Tibial artery (tissue), 4 donors: ENCODE measurements at places on chromosomes 3 and 15.
A peak's percentile ranks its signal among the peaks of the same experiment; 100 is the strongest.

DNA sequence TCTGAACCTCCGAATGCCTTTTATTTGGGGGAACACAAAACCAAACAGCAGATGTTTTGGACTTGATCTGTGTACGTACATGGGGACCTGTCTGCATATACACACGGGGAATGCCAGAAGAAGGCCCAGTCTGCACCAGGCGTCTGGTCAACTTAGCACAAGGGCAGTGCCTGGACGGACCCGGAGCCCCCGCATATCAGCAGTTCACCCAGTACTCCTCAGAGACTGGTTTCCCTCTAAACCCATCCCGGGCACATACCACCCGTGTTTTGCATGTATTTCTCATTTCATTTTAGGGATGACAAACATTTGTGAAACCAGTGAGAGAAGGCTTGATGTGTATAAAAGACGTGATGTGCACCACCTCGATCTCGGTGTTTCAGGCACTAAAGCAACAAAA lies 49.7 kb downstream of the KLHL25 start:
- no peak for DNase-seq

GRCh38 chr15:78533331-78533730 lies 6.9 kb upstream of the PSMA4 start:
- DNase-seq = no peak

DNA sequence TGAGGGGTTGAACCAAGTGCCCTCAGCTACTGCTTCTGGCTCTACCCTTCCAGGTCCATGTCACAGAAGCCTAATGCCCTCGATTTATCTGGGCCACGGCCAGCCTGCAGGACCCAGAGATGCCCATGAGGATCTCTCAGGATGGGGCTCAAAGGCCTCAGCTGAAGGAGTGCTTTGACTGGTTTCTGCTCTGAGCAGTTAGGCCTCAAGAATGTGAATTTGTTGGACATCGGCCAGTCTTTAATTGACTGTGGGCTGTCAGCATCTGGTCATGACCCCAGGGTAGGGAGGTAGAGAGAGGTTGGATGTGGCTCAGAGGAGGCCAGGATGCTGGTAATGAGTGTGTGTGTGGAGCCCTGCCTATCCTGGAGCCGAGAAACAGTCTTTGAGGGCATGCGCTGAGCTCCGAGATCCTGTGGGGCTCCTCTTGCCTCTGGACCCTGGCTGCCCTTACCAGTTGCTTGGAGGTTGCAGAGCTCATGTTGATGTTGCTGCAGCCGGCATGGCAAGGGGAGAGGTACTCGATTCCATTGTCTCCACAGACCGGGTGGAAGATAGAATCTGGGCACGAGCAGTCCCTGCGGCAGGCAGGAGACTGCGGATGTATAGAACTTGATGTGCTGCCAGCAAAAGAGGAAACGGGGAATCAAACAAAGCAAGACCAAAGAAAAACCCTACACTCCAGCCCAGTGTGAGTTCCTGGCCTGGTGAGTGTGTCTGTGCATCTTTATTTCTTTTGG lies 49.1 kb upstream of the RAB6B start:
- DNase-seq = peak; percentile 35

DNA sequence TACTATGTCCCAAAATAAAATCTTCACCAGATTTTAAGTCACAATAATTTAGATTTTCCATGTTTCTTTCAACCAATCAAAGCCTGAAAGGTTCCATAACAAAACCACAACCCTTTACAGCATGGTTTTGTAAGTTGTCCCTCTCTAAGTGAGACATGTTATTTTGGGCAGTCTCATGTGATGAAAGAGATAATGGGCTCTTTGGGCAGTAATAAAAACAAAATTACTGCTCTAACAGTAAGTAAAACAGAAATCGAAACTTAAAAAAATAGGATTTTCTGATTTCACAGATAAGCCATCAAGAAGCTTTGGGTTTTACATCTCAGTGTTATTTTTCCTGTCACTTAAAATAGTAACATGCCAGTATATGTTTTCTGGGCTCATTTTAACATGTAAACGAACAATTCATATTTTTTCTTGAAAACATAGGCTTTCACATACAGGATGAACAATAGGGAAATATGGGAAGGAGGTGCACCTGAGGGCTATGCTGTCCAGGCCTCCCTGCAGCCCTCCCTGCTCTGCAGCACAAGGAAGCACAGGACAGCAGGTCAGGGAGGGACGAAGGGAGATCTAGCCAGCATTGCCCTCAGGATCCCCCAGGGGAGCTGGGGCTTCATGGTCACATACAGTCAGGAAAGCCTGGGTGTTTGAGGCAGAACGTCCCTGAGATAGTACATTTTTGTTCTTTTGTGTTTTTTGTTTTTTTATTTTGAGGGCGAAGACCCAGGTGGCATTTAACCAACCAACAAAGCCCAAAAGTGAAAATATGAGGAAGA lies 157.4 kb downstream of the SHOX2 start:
- DNase-seq = no peak

GRCh38 chr15:43915631-43916325 lies 89.0 kb downstream of the WDR76 start:
- DNase-seq = no peak
